ENCODE measurements at places on chromosomes 4 and X. TPM values are rescaled to one million over a fixed set of nuclear protein-coding genes. Genes with fewer than 3 reads are reported as not detected.

GRCh38 chr4:41471126-41472071, 66.6 kb upstream of the LIMCH1 start:
- DNase-seq: no peak

DNA sequence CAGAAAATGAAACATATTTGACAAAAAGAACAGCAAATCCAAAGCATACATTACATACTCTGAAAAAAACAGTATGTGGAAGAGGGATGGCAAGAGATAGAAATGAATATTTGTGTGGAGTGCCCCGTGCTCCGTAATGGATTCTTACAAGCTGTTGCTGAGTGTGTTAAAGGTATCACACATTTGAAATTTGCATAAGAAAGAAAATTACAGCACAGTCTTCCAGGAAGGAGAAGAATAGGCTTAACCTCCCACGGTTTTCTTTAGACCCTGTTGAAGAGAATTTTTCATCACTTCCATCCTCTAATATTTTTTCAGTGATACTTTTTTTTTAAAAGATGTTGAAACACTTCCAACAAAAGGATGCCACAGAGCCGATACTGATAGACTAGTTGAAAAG, 1489.4 kb downstream of the RAPGEF2 start:
- DNase-seq: no peak

GRCh38 chr4:186939226-186939625, 215.6 kb upstream of the FAT1 start:
- DNase-seq: no peak

- no peak for DNase-seq
These were observed 541.3 kb downstream of the GBA3 start for GRCh38 chr4:23234018-23234417.

DNA sequence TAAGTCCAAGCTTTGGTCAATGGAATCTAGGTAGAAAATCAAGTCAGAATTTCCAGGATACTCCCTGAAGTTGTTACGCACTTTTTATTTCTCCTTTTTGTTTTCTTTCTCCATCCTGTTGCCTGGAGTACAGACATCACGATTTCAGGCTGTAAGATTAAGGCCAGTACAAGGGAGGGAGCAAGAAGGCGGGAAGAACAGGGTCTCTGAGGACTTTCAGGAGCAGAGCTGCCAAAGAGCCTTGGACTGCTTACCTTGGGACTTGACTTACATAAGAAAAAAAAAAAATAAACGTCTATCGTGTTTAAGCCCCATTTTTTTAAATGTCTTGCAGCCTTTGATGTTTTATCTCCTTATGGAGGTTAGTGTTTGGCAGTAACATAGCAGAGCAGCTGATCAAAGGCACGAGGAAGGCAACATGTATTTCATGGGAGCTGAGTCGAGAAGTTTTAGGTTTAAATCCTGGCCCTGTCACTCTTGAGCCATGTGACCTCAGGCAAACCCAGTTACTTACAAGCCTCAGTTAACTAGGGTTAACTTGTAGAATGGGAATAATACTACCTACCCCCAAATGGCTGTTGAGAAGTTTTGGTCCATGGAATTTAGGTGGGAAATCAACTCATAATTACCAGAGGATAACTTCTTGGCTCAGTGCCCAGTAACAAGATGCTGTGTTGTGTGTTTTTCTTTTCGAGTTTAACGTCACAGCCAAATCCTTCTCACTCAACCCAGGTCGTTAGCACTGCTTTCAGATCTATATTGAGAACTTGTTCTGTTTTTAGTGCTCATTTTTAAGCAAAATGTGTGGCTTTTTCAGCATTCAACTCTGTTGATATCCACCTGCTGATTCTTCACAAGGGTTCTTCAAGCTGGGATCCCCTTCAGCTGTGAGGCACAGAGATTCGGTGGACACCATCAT, 106.8 kb downstream of the CLNK start:
- DNase-seq: no peak

- no peak for DNase-seq
These were observed 58.3 kb upstream of the DHRSX start for GRCh38 chrX:2559124-2559523.

GRCh38 chr4:89338206-89338605, 30.6 kb upstream of the GPRIN3 start:
- no peak for DNase-seq

DNA sequence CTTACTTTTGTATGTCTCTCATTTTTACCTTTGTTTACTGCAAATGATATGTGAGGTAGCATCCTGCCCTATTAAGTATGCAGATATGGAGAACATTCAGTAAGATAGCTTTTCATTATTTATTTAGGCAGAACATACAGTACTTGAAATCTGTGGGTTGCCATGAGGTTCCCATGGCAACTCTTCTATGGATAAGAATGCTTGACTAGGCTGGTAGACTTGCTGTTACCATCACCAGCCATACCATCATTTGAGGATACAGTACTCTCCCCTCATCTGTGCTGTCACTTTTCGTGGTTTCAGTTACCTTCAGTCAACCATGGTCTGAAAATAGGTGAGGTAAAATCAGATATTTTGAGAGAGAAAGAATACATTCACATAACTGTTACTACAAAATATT, 56.7 kb downstream of the NAF1 start:
- no peak for DNase-seq

DNA sequence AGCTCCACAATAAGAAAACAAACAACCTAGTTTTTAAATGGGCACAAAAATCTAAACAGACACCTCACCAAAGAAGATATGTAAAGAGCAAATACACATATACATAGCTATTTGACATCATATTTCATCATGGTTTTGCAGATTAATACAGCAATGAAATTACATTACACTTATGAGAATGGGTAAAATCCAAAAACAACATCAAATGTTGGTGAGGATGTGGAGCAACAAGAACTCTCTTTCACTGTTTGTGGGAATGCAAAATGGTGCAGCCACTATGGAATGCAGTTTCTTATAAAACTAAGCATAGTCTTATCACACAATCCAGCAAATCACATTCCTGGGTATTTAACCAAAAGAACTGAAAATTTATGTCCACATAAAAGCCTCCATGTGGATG, 25.0 kb downstream of the TLR6 start:
- DNase-seq: no peak

- DNase-seq: no peak
These were observed 59.0 kb downstream of the NHS start for GRCh38 chrX:17433965-17434364.

GRCh38 chrX:15320297-15320696, 4.9 kb upstream of the ASB11 start:
- DNase-seq: no peak

DNA sequence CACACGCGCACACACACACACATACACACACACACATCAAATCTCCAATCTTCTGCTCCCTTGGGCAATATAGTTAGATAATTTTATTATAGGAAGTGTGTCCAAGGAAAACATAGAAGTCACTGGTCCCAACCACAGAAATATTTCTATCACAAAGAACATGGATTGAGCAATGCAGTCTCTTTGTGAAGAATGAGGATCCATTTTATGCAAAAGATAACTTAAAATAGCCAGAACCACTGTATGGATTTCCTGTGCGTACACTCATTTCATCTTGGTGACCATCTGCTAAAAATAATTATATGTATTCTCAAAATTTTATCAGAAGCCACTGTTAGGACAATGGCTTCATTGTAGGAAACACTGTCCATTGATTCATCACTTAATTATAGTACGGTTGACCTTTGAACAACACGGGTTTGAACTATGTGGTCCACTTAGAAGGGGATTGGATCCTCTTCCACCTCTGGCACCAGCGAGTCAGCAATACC, 169.6 kb upstream of the MXRA5 start:
- DNase-seq: no peak

- DNase-seq: no peak
These were observed 816.0 kb upstream of the NDST4 start for GRCh38 chr4:115929373-115929772.

GRCh38 chr4:16129336-16129735, 45.5 kb upstream of the PROM1 start:
- no peak for DNase-seq

DNA sequence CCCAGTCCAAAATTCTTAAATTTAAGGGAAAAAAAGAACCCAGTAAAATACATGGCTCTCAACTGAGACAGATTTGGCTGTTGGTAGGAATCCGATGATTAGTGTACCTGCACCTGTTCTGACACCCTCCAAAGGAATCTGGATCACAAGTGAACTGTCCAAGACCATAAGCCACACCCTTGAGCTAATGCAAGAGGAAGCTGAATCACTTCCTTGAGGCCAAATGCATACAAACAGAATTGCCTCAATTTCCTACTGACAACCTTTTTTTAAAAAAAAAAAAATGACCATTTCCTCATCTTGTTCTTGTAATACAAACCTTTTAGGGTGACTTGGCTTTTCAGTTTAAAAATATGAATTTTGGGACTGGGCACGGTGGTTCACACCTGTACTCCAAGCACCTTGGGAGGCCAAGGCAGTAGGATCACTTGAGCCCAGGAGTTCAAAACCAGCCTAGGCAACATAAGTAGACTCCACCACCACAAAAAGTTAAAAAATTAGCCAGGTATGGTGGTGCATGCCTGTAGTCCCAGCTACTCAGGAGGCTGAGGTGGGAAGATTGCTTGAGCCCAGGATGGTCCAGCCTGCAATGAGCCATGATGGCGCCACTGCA, 10.7 kb upstream of the FBXL5 start:
- no peak for DNase-seq

DNA sequence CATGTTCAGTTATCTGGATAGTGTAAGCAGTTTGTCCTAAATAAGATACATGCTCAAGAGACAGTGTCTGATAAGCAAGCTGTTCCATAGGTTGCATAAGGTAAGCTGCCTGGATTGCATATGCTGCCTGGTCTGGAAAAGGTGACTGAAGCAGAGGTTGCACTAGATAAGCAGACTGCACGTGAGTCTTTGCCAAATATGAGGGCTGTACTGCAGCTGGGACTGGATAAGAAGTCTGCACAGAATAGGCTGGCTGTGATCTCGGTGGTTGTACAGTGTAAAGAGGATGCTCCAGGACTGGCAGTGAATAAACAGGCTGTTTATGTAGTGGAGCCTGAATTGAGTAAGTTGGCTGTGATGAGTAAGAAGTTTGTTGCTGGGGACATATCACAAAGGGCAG, 68.9 kb downstream of the WNK3 start:
- no peak for DNase-seq

GRCh38 chr4:62548108-62548524, 1348.0 kb downstream of the ADGRL3 start:
- DNase-seq: peak; percentile 70

DNA sequence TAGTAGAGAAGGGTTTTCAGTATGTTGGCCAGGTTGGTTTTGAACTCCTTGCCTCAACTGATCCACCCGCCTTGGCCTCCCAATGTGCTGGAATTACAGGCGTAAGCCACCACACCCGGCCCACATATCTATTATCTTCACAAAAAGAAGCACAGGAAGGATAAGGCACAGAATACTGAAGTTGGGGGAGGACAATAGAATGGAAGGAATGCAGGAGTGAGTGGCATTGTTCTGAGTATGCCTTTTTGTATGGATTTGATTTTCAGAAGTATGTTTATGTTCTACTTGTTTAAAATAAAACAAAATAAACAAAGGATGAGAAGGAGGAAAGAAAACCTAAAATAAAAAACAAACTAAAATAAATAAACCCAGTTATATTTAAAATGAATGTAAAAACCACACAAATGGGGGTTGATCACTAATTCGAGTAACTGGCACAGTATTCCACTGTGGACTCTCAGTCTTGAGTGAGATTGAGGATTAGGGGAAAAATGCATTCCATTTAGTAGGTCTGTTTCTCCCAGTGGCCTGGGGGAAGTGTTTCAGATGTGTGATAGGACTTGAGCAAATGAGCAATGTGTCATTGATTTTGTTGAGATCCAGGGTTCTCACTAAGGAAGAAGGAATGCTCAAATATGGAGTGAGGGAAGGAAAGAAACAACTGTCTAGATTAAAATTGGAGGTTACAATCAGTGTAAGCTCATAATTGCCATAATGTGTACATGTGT, 109.0 kb upstream of the C1QTNF7 start:
- DNase-seq: no peak

DNA sequence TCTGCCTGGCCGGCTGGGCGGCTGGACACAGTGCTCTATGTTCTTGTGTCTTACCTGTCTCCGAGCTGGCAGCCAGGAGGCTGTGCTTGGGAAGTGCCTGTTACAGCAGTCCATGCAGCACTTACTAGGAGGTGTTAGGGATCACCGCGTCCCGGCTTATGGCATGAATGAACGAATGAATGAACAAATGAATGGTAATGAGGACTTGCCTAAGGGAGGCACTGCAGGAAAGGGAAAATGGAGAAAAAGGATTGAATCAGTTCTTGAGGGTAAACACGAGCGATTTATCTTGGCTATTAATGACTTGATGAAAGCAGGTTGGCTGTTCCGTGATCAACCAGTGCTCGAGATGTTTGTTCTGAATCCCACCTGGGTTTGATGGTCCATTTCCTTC, 31.1 kb downstream of the TBC1D14 start:
- no peak for DNase-seq

- DNase-seq: no peak
These were observed at the start of gene TXK for GRCh38 chr4:48134081-48134480. Gene TXK (minus strand): TSS chr4:48134250. CDS start chr4:48134170, 80 bp downstream.

GRCh38 chr4:109412776-109413175, 20.8 kb upstream of the SEC24B start:
- no peak for DNase-seq

DNA sequence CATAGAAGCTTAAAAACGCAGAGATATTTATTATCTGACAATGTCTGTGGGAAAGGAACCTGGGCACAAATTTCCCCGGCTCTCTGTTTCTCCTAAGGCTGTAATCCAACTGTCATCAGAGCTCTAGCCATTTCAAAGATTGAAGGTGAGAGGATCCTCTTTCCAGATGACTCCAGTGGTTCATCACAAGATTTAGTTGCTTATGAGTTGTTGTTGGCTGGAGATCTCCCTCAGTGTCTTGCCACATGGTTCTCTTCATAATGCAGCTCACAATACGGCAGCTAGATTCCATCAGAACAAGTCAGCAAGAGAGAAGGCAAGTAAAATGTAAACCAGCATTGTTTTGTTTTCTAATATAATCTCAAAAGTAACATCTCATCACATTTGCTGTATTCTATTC, 369.4 kb downstream of the GASK1B start:
- DNase-seq: no peak

DNA sequence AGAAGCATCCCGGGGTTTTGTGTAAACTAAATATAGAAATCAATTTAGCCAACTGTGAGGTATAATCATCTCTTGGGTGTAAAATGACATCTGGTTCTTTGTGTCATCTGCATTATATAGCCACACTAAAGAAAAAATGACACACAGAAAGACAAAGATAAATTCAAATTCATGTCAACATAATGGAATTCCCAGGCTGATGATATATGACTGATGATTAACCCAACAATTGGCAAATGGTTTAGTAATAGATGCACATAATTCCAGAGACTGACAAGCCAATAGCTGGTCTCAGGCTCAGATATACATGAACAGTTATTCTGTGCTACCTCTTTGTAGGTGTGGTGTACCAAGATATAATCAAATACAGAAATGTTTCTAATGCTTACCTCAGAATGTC, 375.4 kb upstream of the PITX2 start:
- no peak for DNase-seq

Gene F11
- total RNA-seq: not detected

Gene CCDC110
- 0.62 TPM for total RNA-seq

Gene MAGEA2B
- total RNA-seq: not detected

Gene SPANXD
- not detected for total RNA-seq

Gene OTUD6A
- total RNA-seq: not detected

Gene IL9R
- not detected for total RNA-seq
